Activated naive CD4-positive, alpha-beta T cell treated with anti-CD3 and anti-CD28 coated beads, Interleukin-2, amount 50 U/mL, for 16 hours (primary cell): ENCODE measurements at places on chromosomes 16 and 17.

DNA sequence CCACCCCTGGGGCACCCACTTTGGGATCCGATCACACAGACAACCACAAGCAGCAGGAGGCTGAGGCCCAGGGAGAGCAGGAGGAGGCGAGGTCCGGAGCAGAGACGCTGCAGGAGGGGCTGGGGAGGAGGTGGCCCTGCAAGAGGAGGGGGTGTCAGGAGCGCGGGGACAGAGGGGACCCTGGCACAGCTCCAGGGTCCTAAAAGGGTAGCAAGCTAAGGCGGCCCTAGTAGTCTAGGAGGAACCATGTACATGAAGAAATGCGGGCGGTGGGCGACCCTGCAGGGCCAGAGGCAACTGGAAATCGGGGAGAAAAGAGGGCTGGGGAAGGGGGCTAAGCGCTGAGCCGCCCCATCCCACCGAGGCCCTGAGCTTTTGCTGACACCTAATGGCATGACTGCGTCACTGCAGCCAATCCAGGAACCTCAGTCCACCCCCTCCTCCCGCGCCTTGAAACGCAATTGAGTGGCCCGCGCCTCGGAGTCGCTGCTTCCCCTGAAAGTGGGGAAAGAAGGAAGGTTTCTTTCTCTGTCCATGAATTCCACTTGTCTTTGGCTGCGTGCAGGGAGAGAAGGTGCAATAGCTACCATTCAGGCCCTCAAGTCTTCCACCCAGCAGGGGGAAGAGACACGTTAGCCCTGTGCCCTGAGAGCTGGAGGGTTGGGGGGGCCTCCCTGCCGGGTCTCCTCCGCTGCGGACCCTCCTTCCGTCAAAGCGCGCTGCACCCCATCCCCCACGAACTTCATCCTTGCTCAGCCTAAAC, 1.8 kb downstream of the ASGR1 start:
- DNase-seq: peak; percentile 67

- DNase-seq: no peak
These were observed 42.4 kb upstream of the NF1 start for GRCh38 chr17:31052187-31052889.

- no peak for DNase-seq
These were observed 50.6 kb upstream of the STH start for GRCh38 chr17:45948498-45948880.

GRCh38 chr17:27860971-27861664, 32.0 kb downstream of the LYRM9 start:
- DNase-seq: no peak

GRCh38 chr17:2947588-2947950, 115.8 kb downstream of the OR1D5 start:
- no peak for DNase-seq

DNA sequence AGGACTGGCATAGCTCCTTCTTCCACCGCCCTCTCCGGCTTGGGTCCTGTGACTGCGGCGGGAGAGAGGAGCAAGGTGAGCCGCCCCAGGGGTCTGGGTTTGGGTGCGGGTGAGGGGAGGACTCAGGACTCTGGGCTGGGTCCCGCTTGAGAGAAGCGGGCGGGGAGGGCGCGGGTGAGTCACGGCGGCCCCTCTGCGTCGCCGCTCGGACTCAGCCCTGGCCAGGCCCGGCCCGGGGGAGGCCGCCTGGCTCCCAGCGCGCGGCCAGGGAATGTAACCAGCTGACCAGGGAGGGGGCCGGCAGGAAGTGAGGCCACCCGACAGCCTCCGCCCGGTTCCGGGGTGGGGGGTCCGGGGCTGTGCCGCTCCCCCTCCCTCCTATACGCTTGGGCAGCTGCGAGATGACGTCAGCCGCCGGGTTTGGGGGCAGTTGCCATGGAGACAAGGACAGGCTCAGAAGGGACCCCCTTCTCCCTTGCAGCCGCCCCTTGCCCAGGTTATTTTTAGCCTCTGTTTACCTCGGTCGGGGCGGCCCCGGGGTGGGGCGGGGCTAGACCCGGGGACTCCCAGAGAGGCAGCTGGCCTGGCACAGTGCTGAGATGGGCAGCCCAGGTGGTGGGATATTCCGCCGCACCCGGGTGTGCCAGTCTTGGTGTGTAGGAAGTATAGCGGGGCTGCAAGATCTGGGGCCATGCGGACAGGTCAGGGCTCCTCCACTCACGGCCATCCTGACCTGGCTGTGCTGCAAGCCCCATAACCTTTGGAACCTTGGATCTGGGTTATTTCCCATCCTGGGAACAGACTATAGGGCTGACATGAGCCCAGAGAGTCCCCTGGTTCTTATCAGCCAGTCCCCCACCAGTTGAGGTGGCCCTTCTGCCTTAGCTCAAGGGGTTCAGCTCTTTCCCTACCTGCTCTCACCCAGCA, 1.6 kb downstream of the RIPOR1 start:
- DNase-seq: no peak

GRCh38 chr17:65283704-65284103, 146.5 kb downstream of the RGS9 start:
- no peak for DNase-seq

DNA sequence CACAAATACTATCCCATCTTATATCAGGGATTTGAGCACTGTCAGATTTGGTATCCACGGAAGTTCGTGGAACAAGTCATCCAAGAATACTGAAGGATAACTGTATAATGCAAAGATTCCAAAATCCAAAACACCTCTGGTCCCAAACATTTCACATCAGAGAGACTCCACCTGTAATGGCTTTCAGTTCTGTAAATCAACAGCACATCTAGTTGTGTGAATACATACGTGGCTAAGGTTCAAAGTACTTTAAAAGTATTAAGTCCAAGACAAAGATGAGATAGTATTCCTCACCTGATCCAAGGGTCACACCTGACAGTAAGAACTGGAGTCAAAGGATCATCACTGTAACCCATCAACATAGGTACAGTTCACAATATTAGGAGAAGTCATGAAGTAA, 54.8 kb downstream of the KANSL1 start:
- DNase-seq: no peak

GRCh38 chr17:46770439-46770817, 48.1 kb downstream of the WNT3 start:
- no peak for DNase-seq

GRCh38 chr16:30184096-30184890, 891 bp downstream of the CORO1A start:
- DNase-seq: peak; percentile 57

GRCh38 chr17:44792276-44792675, 33.5 kb downstream of the ADAM11 start:
- DNase-seq: no peak

DNA sequence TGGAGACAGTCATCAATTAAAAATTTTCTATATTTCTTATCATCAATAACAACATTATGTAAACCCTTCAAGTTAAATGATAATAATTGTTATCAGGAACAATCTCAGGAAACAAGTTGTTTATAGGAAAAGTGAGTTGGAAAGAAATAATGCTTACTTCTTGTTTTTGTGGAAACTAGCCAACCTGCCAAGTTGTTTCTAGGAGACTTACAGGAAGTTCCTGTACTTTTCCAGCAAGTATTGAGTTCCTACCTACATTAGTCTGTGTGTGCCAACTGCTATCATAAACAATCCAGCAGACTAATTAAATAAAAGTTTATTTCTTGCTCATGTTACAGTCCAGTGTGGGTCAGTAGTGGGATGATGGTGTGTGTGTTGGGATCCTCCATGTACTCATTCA, 1.6 kb upstream of the CCL14 start:
- no peak for DNase-seq

DNA sequence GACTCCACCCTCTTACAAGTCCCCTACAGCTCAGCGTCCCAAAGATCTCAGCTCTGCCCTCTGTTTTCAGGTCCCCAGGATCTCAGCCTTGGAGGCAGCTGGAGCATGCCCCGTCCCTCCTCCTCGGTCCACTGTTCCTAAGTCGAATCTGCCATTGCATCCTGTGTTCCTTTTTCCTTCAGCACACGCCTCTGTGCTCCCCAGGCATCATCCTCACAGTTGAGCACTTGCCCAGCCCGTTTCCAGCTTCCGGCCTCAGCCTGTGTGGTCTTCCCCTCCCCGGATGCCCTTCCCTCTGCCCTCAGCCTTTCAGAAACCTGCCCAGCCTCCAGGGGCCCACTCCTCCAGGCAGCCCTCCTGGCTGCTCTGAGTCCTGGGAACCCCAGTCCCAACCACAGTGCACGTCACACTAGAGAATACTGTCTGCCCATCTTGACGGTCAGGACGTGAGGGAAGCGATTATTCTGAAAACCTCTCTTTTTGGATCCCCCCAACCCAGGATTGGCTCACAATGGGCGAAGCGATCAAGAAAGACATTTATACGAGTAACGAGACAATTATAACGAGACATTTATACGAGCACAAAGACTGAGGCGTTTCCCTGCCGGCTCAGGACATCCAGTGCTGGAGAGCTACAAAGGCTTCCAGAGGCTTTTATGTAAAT, 41.4 kb downstream of the RPH3AL start:
- peak; percentile 5 for DNase-seq
